Stimulated activated CD4-positive, alpha-beta T cell treated with anti-CD3 and anti-CD28 coated beads, Interleukin-12 subunit alpha, Interleukin-12 subunit beta, amount 100 ng/mL, for 24 hours (primary cell): ENCODE measurements at places on chromosomes 3 and 15.

GRCh38 chr3:101979033-101979432 lies 129.7 kb downstream of the NFKBIZ start:
- no peak for DNase-seq

- peak; percentile 11 for DNase-seq
Measured at GRCh38 chr15:42010434-42010833, 10.4 kb downstream of the PLA2G4E start.

DNA sequence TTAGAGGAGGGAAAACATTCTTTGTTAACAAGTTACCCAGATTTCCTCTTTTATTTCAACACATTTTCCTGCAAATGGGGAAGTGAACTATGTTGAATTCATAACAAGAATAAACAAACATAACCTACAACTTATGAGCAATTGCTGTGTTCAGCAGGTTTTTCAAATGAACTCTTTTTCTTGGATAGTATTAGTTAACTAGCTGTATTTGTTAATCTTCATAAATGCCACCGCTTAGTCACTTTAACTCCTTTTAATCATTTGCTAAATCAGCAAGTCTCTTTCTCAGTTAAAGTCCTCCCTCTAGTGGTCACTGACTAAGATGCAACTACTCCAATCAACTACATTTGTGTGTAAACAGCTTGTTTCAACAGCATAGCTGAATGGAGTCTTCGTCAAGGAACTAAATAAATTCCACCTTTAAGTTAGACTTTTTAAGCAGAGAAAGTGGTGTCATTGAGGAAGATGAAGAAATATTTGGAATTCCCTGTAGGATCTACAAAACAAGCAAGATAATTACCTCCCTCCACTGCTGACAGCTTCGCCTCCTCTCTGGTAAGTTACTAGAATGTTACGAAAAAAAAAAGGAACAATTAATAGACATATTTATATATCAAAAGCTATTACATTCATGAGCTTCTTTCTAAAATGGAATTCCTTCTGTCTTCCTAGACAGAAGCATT lies 1122.0 kb downstream of the ROBO1 start:
- DNase-seq: no peak

GRCh38 chr3:49942651-49943050 lies 2.7 kb downstream of the RBM6 start:
- DNase-seq: no peak

GRCh38 chr3:42351207-42351606 lies 59.2 kb downstream of the LYZL4 start:
- DNase-seq: no peak

GRCh38 chr3:117252651-117253050 lies 543.1 kb downstream of the TUSC7 start:
- no peak for DNase-seq
